NCI-H2227 treated with DMSO at 0.1 percent for 48 hours (cell line): ENCODE measurements at places on chromosomes 3 and 15.

- DNase-seq, result no peak
These were observed 14.8 kb upstream of the SMAD3 start for GRCh38 chr15:67050522-67051087.

DNA sequence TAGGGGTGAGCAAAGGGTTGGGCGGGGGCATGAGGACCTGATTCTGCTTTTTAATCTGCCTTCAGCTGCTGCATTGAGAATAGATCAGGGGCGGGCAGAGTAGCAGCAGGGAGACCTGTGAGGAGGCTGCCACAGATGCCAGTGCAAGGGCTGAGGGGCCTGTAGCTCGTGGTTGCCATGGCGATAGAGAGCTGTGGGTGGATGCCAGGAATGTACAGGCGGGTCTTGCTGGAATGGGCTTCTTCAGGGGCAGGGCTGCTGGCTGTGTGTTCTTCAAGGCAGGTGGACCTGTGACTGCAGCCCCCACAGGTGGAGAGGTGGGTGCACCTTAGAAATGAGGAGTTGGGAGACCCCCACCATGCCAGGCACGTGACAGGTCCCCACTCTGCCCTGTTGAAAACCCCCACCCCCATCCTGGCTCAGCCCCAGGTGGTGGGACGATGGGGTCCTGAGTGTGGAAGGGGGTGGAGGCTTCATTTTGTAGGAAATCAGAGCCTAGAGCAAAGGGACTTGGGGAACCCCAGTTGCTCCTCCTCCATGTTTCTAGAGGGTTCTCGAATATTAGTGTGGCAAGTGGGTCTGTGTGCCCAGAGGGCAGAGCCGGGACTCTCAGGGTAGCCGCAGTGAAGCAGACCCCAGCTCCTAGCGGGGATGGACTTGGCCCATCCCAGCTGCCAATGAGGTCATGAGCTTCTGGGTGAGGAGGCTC, 38.3 kb downstream of the SLC6A6 start:
- DNase-seq, result peak; percentile 66

- DNase-seq, result no peak
These were observed 301.3 kb upstream of the IGF1R start for GRCh38 chr15:98347001-98347400.

DNA sequence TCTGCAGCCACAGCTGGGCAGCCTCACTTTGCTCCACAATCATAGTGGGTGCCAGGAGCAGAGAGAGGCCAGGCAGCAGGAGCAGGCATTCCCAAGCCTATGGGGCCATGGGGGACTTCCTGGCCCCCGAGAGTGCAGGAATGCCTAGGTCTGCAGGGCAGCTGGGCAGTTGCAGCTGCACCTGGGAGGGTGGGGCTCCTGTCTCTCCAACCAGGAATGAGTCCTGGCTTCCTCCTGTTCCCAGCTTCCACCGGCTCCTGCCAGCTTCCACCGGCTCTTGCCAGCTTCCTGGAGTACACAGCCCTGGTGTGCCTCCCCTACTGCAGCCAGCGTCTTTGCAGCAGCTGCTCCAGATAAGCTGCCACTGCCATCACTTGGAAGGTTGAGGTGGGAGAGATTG, 86.3 kb upstream of the CDV3 start:
- DNase-seq, result no peak

DNA sequence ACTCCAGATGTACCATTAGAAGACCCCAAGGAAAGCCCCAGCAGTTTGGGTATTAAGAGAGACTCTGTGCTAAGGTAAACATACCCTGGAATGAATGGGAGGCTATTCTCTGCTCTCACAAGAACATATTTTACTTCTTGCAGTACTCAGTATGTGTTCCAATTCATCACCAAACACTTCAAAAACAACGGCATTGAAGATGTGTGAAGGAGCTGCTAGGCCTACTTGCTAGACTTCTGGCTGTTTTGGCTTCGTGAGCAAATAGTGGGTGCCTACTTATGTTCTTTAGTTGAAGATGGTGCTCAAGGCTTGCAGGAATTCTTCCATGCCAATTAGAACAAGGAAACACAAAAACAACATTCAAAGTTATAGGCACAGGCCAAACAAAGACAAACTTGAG, 514.5 kb downstream of the ROBO1 start:
- no peak for DNase-seq

DNA sequence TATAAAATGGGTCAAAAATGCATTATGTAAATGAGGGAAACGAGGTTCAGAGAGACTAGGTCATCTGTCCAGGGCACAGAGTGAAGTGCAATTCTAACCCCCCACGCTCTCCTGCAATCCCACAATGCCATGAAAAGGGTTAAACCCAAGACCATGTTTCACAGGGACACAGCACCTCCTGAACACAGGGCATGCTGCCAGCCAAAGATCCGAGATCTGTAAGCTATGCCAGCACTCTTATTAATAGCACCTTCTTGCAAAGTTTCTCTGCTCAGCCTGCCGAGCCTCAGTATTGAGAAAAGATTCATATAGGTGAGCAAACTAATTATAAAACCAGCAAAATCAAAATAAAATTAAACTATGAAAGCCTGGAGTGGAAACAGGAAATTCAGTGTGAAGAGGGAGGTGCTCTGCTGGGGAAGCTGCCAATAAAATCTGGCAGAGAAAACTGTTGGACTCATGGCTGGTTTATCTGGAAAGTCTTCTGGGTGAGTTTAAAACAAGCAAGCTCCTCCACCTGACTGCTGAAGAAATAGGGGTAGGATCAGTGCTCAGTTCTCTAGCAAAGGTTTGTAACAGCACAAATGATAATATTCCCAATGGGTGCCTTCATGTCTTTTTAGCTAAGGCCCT, 50.3 kb downstream of the LRIG1 start:
- no peak for DNase-seq

DNA sequence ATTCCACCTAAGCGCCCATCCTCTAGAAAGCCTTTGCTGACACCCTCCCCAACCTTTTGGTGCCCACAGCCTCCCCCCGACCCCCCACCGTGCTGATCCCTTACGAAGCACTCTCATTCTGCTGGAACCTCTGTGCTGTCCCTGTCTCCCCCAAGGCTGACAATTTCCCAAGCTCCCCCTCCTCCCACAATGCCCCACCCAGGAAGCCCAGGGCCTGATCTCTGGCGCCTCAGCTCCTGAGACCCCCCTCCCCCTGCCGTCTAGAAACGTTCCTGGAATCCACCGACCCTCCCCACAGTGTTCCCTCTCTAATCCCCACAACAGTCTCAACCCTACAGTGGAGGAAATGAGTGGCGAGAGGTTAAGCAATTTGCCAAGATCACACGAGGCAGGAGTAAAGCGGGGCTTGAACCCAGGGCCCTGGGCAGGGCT, 18.3 kb downstream of the MYL3 start:
- no peak for DNase-seq

GRCh38 chr3:69354948-69355347, 30.9 kb downstream of the FRMD4B start:
- no peak for DNase-seq

- DNase-seq, result peak; percentile 32
These were observed 10.7 kb upstream of the DHX36 start for GRCh38 chr3:154334973-154335420.
